ENCODE measurements at places on chromosomes 2 and 18.

DNA sequence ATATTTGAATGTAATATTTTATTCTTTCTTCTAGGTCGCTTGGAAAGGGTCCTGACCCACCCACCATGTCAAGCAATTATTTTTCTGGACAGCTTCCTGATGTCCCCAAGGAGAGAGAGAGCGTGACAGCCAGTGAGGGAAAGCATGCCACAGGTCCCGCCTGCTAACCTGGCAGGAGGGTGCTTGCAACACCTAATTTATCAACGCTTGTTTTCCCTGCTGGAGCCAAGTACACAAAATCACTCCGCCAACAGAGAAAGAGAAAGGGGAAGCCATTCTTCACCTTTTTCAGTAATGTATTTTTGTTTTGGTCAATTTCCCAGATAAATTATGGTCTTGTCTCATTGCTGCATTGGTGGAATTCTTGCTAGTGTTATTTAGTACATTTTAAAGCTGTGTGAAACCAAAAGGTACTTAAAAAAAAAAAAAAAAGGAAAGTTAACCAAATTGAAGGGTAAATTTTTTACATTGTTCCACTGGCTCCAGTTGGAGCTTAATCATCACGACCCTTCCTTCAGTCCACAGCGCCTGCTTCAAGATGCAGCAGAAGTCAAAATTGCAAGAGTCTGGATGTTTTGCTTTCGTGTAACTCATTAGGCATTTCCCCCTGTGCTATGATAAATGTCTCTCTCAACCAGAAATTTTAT, 88.5 kb upstream of the COPS8 start:
- DNase-seq: no peak

DNA sequence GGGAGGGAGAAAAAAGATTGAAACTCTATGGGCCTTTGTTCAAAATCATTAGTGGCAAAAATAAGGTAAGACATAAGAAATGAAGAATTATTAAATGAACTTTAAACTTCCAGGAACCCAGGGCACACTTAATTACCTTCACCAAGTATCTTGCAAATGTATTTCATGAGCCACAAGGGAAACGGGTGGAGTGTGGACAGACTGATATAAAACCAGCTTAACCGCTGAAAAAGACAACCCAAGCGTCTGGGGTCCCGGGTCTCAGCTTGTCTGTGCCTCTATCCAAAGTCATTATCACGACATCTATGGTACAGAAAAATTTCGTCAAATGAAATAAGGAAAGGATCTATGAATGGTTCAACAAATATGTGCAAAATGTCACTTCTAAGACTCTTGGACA, 13.9 kb upstream of the MBOAT2 start:
- no peak for DNase-seq

- DNase-seq: no peak
These were observed 976.2 kb upstream of the FANCL start for GRCh38 chr2:59217360-59217759.

DNA sequence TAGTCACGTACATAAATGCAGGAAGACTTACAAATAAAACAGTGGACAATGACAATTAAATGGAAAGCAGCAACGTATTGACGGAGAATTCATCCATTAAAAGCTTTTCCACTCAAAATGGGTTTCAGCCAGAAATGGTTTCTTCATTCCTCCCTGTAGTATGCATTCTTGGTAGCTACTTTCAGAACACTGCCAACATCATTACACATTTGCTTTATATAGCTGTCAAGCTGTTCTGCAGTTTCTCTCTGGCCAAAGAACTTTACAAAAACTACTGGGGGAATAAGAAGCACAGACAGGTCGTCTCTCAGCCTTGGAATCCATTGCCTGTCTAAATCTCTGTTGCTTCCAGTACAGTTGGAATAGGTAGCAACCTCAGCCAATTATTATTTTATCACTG, 84.1 kb upstream of the NCKAP5 start:
- no peak for DNase-seq

DNA sequence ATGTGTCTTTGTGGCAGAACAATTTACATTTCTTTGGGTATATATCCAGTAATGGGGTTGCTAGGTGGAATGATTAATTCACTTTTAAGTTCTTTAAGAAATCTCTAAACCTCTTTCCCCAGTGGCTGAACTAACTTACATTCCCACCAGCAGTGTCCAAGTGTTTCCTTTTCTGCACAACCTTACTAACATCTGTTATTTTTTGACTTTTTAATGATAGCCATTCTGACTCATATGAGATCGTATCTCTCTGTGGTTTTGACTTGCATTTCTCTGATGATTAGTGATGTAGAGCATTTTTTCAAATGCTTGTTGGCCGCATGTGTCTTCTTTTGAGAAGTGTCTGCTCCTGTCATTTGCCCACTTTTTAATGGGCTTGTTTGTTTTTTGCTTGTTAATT, 43.1 kb upstream of the PTH2R start:
- DNase-seq: no peak

- peak; percentile 88 for DNase-seq
These were observed 405 bp downstream of the SP3 start for GRCh38 chr2:173964565-173965371.

DNA sequence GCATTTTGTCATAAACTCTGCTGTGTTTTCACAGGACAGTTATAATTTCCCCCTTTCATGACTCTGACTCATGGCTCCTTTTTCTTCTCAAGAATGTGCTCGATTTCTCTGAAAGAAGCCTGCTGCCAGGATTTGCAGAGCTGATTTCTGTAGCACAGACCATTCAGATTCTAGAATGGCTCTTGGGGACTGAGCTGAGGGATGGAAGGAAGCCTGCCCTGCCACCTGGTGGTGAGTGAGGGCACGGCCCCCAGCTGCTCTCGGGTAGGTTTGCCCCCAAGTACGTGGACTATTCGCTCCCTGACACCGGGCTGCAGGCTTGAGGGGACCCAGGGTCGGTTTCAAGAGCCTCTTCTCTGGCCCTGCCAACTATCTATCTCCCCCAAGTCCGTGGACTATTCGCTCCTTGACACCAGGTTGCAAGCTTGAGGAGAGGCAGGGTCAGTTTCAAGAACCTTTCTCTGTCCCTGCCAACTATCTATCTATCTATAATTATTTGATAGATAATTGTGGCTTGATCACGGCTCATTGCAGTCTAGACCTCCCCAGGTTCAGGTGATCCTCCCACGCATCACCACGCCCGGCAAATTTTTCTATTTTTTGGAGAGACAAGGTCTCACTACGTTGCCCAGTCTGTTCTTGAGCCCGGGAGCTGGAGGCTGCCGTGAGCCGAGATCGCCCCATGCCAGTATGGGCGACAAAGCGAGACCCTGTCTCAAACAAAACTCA, 1.4 kb upstream of the SMYD5 start:
- DNase-seq: peak; percentile 75

GRCh38 chr2:143953451-143954030, 566.4 kb downstream of the ZEB2 start:
- no peak for DNase-seq

DNA sequence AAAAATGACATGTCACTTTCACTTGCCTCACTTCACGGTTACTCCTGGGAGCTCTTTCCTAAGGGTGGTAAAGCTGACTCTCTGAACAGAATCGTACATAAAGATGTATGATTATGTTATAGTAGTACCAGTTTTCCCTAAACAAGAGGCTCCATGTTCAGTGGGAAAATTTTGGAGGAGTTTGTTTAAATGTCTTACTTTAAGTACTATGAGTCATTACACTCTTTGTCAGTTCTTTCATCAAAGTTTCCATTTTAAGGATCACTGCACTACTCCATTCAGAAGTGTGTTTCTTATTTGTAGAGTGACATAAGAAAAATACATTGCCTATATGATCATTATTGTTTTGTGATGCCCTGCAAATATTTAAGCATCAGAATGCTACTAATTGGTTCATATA, 121.1 kb upstream of the FIGN start:
- no peak for DNase-seq

- no peak for DNase-seq
These were observed 496.5 kb upstream of the SOX11 start for GRCh38 chr2:5195636-5196035.

GRCh38 chr2:219207884-219208740, 1.5 kb downstream of the ZFAND2B start:
- DNase-seq: no peak

DNA sequence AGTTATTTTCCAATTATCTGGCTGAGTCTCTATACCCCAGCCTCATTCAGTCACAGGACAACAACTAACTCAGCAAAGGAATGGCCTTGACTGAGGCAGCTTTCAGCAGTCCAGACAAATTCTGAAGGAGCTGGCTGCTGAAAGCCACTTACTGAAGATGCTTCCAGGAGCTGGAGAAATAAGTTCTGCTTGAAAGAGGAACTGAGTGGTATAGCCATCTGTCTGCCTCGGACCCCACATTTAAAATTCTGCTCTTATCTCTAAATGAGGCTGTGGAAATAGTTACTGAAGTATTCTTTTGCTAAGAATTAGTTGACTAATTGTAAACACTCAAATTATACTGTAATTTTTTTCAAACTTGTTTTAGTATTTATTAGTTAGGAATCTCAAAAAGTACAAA, 9.1 kb upstream of the GPD2 start:
- no peak for DNase-seq

DNA sequence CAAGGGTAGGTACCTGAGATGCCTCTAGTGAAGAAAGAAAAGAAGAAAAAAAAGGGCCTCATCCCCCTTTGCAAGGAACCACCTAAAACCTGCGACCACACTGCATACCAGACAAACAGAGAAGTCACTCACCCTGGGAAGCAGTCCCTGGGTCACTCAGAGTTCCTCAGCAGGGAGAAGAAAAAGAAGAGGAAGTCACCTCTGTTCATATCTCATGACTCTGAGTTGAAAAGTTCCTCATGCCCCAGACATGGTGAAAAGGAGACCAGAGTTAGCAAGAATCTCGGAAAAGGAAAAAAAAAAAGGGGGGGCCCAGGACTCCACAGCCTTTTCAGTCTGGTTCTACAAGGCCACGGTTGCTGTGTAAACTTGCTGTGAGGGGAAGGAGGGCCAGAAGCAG, 478.4 kb upstream of the NRXN1 start:
- no peak for DNase-seq

All from CD4-positive, alpha-beta T cell treated with Interleukin-12 subunit alpha and Interleukin-12 subunit beta, for 1 hour (primary cell).